NCI-H524 treated with DMSO at 0.1 percent for 48 hours (cell line): ENCODE measurements at places on chromosomes 16 and 17.

DNA sequence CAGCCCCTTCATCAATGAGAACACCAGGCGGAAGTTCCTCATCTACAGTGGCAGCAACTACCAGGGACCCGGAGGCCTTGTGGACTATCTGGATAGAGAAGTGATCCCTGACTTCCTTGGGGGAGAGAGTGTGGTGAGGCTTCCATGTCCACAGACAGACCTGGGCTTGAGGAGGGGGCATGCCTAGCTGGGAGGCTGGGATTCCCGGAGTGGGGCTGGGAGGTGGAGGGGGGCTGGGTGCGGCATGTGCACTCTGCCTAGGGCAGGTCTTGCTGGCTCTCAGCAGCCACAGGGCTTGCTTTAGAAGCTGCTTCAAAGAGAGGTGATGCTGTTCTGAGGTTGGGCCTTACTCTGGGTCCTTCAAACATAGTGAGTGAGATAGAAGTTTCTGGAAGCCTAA is 27.8 kb downstream of the NAGPA start:
- DNase-seq, result no peak

- peak; percentile 79 for DNase-seq
These were observed 166.0 kb upstream of the ZFHX3 start for GRCh38 chr16:73213732-73214455.

DNA sequence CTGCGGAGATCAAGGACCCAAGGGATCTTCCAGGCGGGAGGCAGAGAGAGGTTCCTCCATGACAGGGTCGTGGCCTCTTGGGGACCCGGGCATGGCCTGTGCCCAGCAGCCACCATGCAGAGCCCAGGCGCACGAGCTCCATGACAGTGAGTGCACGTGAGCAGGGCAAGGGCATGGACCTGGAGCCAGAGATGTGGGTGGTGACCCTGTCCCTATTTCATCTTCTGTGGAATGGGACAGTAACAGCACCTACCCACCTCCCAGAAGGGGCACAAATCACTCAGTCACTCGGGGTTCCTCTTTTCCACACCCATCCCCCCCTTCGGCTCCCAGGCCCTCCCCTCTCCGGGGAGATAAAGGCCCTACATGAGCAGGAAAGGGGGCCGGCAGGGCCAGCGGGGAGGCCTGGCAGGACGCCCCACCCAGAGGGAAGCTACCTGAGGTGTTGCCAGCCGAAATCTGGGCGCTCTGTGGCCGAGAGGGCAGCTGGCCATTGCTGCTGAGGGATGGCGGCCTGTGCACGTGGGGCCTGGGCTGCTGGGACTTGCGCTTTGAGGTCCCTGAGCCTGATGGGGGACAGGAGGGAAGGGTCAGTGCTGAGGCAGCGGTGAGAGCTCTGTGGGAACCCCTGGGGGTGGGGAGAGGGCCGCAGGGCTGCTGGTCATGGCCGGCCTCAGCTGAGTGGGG is 10.4 kb downstream of the UBALD2 start:
- DNase-seq, result no peak

- DNase-seq, result no peak
These were observed 6.4 kb upstream of the MYO1C start for GRCh38 chr17:1498869-1499268.

GRCh38 chr16:27867122-27868110 is 196.1 kb downstream of the GSG1L start:
- DNase-seq, result no peak

DNA sequence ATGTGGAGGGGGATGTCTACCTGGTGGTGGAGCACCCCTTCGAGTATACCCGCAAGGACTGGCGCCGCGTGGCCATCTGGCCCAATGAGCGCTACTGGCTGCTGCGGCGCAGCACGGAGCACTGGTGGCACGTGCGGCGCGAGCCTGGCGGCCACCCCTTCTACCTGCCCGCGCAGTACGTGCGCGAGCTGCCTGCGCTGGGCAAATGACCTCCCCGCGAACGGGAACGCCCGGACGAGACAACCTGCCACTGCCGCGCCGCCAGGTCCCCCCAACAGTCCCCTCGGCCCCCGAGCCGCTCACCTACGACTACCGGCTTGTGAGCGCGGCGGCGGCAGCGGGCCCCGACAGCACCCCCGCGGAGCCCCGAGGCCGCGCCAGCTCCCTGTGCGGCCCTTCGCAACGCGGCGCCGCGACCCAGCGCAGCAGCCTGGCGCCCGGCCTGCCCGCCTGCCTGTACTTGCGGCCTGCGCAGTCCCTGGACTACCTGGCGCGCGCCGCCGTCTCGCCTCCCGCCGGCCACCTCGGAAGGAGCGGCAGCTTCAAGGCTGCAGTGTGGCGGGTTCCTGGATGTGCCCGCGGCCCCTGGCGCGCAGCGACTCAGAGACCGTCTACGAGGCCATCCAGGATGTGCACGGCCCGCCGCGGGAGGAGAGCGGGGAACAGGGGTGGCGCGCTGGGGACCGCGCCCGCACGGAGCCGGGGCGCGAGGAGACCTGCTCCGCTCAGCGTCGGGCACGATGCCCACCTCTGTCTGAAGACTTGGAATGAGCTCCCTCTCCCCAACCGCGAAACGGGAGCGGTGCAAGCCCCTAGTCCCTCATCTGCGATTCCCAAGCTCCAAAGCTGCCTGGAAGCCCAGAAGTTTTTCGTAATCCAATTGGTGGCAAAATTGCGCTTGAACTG is 48.7 kb upstream of the AMZ2 start:
- no peak for DNase-seq

GRCh38 chr17:49218941-49219913 is 8.7 kb downstream of the ABI3 start:
- no peak for DNase-seq

DNA sequence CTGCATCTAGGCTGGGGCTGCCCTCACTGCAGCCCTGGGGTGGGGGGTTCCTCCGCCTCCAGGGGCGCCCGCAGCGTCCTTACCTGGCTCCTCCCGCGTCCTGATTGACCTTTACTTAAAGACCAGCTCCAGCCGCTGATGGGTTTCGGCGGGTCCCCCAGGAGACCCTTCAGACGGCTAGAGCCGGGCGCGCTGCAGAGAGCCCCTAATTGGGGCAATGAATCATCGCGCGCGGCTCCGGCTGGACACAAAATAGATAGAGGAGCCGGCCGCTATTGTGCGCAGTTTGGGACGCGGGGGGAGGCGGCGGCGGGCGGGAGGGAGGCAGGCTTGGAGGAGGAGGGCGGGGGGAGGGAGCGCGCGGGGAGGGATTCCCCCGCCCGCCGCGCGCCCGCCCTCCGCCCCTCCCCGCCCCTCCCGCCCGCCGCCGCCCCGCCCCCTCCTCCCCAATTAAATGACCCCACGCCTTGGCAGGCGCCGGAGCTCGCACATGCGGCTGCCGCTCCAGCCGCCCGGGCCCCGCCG is 56.5 kb upstream of the CIBAR2 start:
- no peak for DNase-seq

DNA sequence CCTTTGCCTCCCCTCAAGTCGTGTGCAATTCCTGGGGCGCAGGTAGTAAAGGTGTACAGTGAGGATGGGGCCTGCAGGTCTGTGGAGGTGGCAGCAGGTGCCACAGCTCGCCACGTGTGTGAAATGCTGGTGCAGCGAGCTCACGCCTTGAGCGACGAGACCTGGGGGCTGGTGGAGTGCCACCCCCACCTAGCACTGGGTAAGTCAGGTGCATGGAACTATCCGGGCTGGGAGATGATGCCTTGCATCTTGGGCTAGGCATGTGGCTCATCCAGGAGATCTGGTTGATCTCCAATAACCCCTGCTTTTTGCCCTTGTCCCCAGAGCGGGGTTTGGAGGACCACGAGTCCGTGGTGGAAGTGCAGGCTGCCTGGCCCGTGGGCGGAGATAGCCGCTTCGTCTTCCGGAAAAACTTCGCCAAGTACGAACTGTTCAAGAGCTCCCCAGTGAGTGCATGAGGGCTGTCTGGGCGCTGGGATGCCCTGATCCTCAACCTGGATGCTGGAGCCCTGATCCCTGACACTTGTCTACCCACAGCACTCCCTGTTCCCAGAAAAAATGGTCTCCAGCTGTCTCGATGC is 5.2 kb downstream of the GRB7 start:
- no peak for DNase-seq

GRCh38 chr17:16150251-16150856 is 65.0 kb downstream of the NCOR1 start:
- DNase-seq, result no peak

GRCh38 chr17:54813896-54814295 is 86.8 kb upstream of the TOM1L1 start:
- DNase-seq, result no peak

DNA sequence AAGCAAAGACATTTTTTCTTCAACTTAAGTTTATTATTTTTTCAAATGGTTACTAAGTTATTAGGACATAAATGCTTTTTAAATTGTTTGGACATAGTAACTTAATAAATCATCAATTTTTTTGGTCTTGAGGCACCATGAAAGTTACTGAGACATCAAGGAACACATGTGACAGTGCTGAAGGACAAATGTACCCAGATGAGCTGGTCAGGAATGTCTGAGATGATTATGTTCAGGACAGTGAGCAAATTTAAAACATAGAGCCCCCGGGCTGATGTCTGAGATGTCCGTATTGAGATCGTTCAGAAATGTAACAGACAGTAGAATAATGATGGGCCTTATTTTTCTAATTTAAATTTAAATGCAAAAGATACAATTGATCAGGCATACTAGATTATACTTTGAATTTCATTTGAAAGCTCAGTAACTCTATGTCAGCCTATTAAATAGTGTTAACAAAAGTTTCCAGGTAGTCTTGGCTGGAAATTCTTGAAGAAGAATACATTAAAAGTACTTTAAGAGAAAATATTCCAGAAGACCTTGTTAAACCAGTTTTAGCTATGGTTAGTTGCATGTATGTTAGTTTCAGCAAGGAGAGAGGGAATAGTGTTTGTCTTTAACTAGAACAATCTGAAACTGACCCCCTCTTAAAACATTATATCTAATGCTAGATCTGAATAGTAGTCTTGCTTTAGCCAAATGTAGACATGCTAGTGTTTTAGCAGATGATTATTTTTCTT is 36.4 kb downstream of the SEC14L1 start:
- no peak for DNase-seq

GRCh38 chr17:44376124-44376523 is 12.5 kb upstream of the FAM171A2 start:
- no peak for DNase-seq

DNA sequence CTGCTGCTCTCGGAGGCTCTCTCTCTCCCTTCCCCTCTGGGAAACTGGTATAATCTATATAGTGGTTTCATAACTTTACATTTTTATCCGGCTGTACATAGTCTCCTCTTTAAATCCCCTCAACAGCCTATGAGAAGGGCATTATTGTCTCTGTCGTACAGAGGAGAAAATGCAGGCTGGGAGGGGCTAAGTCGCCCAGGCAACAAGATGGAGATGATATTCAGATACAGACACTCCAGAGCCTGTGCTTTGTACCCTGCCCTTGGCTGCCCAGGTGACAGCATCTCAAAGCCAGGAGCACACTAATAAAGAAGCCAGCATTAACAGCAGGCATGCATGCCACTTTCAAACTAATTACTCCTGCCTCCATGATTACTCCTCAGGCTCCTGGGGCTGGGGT is 4.7 kb upstream of the EIF1 start:
- DNase-seq, result no peak

DNA sequence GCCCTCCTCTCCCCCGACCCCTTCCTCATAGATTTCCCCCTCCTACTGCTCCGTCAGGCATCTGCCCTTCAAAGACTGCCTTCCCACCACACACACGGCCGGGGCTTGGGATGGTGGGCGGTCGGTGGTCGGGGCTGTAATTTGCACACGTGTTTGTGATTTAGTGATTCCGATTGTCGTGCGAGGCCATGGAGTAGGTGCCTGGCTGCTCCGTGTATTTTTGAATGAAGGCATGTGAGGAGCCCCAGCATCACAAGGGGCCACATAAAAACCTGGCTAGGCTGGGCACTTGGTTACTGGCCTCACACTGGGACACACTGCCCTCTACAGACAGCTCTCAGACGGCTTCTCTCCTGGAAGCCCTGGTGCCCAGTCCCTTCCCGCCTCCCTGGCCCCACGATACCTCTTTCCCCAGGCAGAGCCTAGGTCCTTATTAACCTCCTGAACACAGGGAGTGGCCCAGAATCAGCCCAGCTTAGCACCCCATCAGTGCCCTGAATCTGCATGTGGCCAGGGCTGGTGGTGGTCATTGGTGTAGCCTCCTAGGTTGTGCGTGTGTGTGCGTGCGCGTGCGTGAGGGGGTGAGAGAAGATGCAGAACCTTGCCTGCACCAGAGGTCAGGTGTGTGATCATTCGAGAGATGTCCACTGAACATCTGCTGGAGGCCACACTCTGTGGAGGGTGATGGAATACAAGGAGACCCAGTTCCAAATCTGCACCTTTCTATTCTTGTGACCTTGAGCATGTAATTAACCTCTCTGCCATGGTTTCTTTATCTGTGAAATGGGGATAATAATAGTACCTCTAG is 1.3 kb upstream of the SOCS1 start:
- DNase-seq, result peak; percentile 60

DNA sequence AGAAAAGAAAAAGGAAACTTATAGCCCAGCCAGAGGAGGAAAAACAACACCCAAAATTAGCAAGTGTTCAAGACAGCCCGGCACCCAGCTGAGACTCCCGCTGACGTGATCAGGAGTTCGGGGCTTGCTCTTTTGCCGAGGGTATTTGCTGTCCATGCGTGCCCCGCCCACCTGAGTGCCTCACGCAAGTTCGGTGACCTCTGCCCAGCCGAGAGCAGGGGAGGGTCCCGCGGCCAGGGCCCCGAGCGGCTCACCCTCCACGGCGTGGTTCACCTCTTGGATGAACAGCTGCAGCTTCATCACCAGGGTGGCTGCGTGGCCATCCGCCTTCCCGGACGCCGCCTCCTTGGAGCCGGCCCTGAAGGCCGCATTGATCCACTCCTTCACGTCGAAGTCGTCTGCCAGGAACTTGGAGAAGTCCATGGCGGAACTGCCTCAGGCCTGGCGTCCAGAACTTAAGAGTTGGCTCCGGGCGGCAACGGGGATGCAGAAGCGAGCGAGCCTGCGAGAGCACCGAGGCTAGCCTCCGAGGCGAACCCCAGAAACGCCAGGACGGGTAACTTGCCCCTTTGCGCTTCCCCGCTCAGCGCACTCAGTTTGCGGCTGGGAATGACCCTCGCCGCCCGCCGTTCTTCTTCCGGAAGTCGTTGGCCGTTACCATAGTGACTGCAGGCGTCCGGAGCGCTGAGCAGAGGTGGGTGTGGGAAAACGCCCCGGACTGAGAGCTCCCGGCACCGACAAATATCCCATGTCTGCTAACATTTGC is at the start of gene COG7:
COG7 (minus strand) TSS at position 618 of the 766 bp plus-strand sequence; CDS start at position 423, 195 bp downstream.
- peak; percentile 41 for DNase-seq

DNA sequence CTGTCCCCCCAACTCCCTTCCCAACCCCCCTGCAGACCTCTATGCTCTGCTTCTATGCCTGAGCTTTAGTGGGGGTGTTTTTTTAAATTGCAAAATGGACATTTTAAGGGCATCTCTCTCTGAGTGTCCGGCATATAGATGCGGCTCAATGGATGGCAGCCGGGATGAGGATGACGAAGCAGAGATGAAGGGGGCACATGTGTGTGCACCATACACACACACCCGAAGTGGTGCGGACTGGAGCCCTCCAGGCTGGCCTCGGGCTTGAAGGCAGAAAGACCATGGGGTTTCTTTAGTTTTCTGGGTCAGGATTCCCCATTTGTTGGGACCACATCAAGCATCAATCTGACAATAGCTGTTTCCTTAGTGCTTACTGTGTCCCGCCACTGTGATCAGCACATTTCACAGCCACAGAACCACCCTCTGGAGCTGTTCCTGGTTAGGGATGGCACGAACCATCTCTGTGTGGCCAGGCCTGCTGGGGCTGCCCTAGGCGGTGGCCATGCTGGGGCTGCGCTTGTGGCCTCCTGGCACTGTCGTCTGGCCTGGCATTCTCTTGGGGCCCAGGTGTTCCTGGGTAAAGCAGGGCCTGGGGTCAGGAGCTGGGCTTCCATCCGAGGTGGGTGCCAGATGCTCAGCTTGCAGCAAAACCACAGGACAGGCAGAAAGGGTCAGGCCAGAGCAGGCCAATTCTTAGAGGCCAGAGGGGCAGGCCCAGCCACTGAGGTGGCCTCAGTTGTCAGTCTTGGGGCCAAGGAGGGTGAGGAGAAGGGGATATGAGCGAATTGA is 49.9 kb downstream of the NT5M start:
- no peak for DNase-seq
